ENCODE measurements at places on chromosomes 2 and 18.

DNA sequence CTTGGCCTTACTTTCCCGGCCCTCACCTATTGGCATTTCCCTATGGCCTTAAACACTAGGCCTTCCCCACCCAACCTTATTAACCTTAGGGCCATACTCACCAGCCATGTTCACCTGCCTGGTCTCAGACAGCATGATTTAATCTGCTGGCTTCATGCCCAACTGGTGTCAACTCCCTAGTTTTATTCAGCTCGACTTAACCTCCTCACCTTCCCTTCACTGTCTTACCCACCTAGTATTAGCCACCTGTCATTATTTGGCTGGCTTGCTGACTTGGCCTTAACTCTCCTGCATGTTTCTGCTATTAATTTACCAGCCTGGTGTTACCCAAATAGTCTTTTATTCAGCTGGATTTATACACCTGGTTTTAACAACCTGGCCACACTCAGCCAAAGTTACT is 136.0 kb upstream of the ZSWIM2 start:
- no peak for DNase-seq

GRCh38 chr2:98830571-98831145 is 99.7 kb upstream of the MGAT4A start:
- no peak for DNase-seq

GRCh38 chr2:6068429-6068828 is 376.2 kb downstream of the SOX11 start:
- DNase-seq, result no peak

DNA sequence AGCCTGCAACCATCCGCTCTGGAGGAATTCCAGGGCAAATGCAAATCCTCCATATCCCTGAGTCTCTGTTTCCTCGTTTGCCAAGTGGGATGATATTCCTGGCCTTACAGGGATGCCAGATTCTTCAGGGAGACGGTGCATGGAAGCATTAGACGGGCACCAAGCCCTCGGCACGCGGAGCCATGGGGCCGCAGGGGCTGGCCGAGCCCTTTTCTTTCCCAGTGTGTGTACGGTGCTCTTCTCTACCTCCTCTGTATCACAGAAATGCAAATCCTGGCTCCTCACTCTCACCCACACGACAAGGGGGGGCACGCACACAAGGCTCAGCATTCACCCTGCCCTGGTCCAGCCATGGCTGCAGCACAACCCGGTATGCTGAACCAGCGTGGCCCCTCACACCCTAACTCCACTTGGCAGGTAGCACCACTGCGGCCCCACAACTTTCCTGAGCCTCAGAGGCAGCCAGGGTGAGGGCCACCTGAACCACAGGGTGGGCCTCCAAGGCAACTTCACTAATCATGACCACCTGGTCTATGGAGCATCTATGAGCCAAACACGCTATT is 64.1 kb upstream of the SALL3 start:
- no peak for DNase-seq

DNA sequence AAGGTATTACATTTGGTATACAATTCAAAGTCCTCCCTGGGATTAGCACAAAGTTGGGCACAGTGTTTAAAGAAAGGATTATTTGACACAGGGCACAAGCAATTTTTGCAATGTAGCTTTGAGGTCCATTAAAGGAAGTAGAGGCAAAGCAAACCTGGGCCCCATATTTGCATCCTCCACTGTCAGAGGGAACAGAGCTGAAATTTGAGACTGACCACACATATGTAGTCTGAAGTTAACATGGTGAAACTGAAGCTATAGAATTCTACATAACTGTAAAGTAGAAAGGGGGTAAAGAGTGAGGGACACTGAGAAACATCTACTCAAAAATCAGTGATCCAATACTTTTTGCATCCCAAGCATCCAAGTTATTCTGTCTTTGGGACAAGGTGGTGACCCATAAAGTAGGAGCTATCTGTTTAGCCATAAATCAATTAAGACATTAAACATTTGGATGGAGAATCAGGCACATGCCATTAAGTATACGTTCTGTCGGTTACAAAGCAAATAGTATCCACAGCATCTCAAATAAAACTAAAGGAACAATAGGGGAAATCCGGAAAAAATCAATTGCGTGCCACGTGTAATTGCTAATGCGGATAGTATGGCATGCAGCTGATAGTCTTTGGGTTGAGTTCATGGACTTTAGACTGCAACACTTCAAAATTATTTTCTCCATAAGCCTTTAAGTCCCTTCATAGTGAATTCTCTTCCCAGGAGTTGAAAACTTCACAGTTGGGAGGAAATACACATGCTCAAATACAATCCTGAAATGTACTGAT is 72.6 kb downstream of the PLEKHM3 start:
- no peak for DNase-seq

- DNase-seq, result no peak
These were observed 98.6 kb downstream of the AAK1 start for GRCh38 chr2:69544951-69545350.

DNA sequence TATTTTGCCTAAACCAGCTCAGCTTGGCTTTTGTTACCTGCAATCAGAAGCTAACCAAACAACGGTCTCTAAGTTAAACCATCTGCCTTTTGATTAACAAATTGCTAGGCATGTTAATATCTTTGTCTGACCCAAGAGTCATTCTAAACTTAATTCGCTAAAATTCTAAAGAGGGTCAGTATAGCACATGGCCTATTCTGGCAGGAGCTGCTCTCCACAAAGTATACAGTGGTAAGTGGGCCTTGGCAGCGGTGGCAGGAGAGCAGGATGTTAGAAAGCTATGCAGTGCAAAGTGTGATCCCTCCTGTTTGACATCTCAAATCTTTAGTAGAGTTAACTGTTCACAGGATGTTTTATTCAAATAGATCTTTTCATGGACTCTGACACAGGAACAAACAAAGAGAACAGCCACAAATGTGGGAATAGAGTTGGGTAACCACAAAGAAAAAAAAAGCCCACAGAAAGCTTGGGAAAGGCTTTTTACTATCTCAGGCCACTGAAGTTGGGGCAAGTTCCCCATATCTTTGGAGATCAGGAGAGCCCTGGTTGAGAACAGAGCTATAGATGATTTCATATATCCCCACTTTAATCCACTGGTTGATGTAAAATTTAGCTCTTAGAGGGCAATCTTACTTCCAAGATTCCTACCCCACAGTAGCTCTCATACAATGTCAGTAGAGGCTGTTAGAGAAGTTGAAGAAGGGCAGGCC is 10.6 kb downstream of the CFAP210 start:
- no peak for DNase-seq

DNA sequence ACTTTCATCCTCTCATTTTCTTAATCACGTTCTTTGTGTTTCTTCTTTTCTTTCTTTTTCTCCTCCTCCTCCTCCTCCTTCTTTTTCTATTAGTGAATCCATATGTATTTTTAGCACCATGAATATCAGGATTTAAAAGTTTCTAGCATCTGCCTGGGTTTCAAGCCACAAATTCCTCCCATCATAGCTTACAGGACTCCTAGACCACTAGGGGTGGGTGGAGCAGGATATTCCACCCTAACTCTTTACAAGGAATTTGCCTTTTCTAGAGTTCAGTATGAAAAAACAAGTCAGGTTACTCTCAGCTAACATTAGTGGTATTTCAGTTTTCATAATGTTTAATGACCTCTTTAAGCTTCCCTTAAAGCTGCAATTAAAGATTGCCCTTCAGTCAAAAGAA is 19.1 kb upstream of the LRRTM1 start:
- DNase-seq, result no peak

DNA sequence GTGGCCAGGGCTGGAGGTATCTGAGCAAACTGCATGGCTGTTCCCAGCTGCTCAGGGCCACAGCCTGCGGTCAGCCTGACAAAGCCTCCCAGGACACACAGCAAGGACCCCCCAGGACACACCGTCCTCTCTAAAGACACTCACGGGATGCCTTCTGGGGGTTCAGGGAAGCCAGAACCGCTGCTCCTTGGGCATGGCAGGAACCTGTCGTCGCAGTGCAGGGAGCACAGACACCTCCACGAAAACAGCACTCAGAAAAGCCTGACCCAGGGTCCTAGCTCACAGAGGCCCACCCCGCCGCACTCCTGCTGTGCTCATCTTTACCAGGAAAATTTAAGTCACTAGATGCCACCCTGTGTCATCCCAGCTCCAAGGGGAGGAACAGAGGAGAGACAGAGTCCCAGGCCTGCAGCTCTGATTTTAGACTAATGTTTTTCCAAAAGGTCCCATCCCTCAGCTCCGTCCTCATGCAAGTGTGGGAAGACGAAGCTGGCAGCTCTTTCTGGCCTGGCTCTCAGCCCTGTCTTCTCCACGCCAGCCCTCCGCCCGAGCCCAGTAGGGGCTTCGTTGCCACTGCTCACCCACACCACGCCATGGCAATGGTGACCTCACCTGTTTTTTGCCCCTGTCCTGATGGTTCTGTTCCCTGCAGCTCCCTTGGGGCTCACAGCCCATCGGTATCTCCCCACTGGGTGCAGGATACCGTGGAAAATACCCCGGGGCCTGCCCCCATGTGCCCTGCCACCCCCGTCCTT is 23.9 kb upstream of the SLC66A3 start:
- no peak for DNase-seq

DNA sequence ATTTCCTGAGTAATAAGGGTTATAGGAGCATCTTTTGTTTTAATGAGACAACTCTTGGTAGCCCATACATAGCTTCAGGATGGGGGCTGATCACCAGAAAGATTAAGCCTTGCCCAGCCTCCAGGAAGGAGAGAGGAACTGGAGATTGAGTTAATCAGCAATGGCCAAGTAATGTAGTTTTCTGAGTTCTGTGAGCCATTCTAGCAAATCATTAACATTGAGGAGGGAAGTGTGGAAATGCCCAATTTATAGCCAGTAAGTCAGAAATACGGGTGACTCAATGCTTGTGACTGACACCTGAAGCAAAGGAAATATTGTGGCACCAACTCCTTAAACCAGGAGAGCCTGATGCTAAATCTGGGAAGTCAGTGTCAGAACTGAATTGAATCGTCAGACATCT is 205.1 kb upstream of the SRD5A2 start:
- no peak for DNase-seq

DNA sequence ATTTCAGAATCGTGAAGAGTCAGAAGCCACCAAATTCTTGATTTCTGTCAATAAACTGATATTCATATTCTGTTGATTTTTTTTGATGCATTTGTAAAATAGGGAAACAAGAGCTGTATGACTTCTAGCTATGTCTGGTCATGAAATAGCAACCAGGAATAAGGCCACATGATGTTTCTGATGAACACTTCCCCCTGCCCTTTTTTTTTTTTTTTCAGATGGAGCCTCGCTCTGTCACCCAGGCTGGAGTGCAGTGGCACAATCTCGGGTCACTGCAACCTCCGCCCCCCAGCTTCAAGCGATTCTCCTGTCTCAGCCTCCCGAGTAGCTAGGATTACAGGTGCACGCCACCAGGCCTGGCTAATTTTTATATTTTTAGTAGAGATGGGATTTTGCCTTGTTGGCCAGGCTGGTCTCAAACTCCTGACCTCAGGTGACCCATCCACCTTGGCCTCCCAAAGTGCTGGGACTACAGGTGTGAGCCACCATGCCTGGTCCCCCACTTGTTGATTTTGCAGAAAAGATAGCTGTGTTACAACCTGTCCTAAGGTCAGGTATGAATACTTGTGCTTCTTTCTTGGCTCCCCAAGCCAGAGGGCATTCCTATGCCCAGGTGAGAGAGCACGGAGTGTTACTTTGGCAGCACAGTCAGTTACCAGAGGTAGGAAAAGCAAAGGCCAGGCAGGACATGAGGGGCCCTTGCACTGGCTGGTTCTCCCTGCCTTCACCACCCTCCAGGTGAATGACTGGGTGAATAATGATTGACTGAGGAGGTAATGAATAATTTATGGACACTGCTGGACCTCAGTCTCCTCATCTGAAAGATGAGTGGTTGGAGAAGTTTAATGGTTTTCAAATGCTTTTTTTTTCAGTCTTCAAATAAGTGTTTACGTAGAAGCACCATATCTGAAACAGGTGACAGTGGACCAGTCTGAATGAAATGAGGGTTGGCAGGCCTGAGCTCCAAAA is 39.6 kb downstream of the PAX8 start:
- no peak for DNase-seq

DNA sequence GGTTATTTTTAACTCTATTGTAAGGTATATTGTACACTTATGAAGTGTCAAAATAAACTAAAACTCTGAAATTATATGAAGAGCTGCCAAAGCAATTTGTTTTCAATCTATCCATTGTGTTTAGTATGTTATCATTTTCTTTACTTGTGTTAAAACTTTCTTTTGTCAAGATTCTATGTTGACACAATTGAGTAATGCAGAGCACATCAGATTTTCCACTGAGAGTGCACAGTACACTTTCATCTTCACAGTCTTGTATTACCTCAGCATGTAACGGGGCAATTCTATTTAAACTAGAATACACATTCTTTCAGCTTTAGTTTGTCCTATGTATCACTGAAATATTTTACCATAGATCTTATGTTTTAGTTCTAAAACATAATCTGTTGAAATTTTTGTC is 304.4 kb upstream of the ZC3H15 start:
- no peak for DNase-seq

DNA sequence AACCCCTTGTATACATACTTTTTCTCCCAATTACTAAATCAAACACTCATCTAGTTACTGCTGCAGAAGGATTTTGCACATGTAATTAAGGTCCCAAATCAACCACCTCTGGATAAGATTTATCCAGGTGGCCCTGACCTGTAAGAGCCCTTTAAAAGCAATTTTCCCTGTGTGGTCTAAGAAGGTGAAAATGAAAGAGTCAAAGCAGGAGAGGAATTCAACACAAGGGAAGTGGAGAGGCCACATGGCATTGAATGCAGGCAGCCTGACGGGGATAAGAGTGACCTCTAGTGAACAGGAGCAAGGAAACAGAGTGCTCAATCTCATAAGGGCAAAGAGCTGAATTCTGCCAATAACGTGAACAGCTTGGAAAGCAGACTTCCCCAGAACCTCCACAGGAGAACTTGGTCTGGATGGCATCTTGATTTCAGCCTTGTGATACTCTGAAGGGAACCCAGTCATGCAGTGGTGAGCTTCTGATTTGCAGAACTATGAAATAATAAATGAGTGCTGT is 27.2 kb downstream of the PPP3R1 start:
- peak; percentile 49 for DNase-seq

GRCh38 chr2:239891698-239892097 is 133.4 kb downstream of the NDUFA10 start:
- DNase-seq, result no peak

GRCh38 chr2:161139098-161139987 is 20.9 kb upstream of the TANK start:
- peak; percentile 64 for DNase-seq

GRCh38 chr2:136116151-136116812 is 1.7 kb downstream of the CXCR4 start:
- DNase-seq, result peak; percentile 88

GRCh38 chr2:177239932-177240630 is 24.4 kb downstream of the NFE2L2 start:
- DNase-seq, result peak; percentile 66

DNA sequence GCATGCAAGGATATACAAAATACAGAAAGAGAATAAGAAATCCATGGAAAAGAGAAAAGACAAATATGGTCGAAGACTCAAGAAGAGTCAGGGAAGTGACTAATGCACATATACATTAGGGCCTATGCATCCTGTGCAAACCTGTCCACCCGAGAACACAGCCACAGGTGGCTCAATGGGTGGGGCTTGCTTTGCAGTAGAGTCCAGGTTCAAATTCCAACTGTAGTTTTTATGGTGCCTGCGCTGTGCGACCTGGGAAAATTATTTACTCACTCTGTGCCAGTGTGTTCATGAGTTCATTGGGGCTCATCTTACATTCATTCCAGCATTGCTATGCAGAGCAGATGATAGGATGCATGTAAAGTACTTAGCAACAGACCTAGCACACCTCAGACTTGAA is 244.7 kb downstream of the CTNNA2 start:
- DNase-seq, result no peak

GRCh38 chr18:77374446-77374805 is 124.8 kb downstream of the GALR1 start:
- no peak for DNase-seq
